ENCODE measurements at places on chromosomes 13 and 19.
A peak's percentile ranks its signal among the peaks of the same experiment; 100 is the strongest.

GRCh38 chr19:49393881-49394280 is 5.8 kb downstream of the KASH5 start:
- DNase-seq, result no peak

- DNase-seq, result no peak
Measured at GRCh38 chr19:40578442-40578908, 1.8 kb downstream of the SHKBP1 start.

- no peak for DNase-seq
Measured at GRCh38 chr13:54599413-54599812, 1570.8 kb downstream of the OLFM4 start.

- no peak for DNase-seq
Measured at GRCh38 chr19:51173681-51174080, 31.6 kb downstream of the SIGLEC7 start.

- DNase-seq, result no peak
Measured at GRCh38 chr13:40402931-40403431, 263.5 kb downstream of the FOXO1 start.

- DNase-seq, result no peak
Measured at GRCh38 chr13:27401210-27401609, 23.2 kb upstream of the GTF3A start.

DNA sequence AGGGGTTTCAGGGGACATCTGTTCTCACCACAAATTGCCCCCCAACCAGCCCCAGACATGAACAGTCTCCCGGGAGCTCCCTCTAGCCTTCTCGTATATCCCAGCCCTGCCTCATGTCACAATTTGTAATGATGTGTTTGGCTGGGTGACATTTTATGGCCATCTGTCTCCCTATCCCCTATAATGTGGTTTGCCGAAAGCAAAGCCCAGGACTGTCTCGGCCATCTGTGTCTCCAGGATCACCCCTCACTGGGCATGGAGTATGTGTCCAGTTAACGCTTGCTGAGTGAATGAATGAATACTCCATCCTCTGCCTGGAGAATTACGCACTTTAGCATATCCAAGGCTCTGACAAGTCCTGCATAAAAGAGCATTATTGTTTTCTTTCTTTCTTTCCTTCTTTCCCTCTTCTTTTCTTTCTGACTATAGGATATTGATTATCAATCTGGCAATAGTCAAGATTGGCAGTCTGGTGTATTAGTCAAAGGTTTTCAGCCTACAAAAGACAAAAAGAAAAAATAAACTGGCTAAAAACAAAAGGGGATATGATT is 15.1 kb downstream of the HPN start:
- DNase-seq, result no peak

GRCh38 chr19:2246801-2247361 is 2.2 kb upstream of the AMH start:
- DNase-seq, result no peak

DNA sequence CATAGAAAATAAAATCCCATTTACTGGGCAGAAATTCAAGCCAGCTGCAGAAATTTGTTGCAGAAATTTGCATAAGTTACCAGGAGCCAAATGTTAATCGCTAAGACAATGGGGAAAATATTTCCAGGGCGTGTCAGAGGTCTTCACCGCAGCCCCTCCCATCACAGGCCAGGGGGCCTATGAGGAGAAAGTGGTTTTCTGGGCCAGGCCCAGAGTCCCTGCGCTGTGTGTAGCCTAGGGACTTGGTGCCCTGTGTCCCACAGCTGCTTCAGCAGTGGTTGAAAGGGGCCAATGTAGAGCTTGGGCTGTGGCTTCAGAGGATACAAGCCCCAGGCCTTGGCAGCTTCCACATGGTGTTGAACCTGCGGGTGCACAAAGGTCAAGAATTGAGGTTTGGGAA is 278.9 kb upstream of the PCDH9 start:
- DNase-seq, result no peak

DNA sequence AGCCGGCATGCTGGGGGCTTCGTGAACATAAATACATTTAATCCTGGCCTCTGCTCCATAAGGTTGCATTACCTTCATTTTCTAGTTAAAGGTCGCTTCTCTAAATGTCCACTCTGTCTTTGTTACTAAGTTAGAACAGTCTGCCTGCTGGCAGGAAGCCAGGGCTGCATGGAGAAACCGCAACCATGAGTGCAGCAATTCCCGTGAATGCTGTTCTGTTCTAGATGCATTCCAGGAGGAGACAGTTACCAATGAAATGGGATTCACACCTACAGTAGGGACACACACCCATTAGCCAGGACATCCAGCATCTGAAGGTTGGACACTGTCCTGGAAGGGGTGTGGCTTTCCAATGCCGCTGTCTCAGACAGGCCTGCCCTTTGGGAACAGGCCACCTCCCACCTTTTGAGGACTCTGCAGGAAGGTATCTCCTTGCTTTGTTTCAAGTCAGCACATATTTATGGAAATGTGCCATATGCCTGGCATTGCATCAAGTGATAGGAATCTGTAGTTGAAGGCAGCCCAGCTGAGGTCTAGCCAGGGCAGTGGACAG is 129.7 kb downstream of the SLC7A1 start:
- DNase-seq, result no peak

DNA sequence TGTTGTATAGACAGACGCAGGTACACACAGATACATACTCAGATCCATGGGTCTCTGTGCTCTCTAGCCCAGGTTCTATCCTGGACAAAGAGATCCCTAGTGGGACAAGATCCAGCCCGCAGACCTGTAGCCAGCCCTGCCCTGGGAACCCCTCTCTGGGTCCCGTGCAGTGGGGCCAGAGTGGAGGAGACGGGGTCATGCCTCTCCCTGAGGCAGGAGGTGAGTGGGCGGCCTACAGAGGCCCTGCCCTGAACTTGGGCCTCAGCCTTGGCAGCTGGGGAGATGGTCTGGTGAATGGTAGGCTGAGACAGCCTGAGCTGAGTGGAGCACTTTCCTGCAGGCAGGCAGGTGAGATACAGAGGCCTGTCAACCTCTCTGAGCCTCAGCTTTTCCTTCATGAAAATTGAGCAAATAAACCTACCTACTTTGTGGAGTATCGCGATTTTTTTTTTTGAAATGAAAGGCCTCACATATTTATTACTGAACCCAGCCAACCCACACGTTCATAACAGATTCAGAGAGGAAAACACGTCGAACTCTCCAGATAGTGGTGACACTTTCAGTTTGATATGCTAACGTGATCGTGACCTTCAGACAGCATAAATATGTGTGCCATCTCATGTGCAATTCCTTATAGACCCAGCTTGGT is 3.4 kb upstream of the JUND start:
- DNase-seq, result no peak

GRCh38 chr13:35874704-35875103 is 256.5 kb downstream of the DCLK1 start:
- peak; percentile 91 for DNase-seq

DNA sequence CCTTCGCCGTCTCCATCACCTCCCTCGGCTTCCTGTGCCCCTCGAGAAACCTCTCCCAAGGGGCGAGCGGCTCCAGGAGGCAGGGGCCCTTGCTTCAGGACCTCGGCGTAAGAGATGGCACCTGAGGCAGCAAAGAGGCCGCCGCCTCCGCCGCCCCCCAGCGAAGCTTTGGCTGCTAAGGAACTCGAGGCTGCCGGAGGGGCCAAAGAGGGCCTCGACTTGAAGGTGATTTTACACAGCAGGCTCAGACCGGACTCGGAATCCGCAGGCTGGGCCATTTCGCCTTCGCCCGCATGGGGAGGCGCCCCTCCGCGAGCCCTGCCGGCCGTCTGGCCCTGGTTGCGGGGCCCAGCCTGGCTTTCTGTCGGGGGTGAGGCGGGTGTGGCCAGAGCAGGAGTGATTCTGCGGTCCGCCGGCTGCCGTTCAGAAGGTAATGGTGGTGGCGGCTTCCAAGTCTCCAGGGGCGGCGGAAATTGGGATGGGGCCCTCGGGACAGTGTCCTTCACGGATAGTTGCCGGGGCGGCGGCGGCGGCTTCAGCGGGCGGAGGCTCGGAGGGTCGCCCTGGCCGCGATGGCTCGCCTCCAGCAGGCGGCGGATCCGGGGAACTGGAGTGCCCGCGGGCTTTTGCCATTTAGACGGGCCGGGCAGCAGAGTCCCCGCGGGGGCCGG is 1.4 kb downstream of the GGN start:
- no peak for DNase-seq

GRCh38 chr19:36851898-36852297 is 1.2 kb downstream of the ZNF345 start:
- no peak for DNase-seq
